NCI-H1417 treated with DMSO at 0.1 percent for 48 hours (cell line): ENCODE measurements at places on chromosomes 13 and 19.

DNA sequence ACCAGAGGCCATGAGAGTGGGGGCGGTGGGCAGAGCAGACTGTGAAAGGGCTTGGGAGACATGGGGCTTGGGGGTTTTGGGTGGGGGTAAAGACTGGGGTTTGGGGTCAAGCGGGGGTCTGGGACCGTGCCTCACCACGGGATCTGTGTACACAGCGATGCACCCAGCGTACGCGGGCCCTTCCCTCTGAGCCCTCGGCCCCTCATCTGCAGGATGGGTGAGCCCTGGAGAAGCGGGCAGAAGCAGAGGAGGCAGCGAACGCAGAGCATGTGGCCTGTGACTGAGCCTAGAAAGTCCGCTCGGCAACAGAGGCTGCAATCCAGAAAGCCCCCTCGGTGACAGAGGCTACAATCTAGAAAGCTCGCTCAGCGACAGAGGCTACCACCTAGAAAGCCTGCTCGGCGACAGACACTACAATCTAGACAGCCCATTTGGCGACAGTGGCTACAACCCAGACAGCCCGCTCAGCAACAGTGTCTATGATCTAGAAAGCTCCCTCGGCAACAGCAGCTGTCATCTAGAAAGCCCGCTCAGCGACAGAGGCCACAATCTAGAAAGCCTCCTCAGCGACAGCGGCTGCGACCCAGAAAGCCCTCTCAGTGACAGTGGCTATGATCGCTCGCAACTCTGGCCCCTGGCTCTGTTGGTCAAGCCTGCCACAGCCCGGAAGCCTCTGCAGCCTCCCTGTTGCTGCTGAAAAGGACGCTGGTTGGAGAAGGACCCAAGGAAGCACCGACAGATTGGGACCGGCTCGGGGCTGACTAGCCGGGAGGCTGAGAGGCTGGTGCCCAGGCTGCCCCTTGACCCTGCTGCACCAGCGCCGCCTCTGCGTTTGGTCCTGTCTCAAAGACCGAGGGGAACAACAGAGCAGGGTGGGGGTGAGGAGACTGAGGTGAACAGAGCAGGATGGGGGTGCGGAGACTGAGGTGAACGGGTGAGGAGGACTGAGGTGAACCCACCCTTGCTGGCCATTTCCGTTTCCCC, 68.6 kb downstream of the SPACA7 start:
- no peak for DNase-seq

DNA sequence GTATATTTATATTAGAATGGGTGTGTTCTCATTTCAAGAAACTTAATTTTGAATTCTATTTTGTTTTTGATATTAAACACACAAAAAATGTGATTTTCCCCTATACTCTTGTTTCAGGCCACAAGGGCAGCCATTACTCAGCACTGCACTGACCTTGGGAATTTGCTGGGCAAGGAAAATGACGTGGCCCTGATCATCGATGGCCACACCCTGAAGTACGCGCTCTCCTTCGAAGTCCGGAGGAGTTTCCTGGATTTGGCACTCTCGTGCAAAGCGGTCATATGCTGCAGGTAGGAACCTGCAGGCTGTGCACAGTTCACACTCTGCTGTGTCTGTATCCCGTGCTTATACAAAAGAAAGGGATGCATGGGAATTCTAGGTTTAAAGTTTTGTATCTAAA, 327.3 kb downstream of the ATP8A2 start:
- DNase-seq: no peak

DNA sequence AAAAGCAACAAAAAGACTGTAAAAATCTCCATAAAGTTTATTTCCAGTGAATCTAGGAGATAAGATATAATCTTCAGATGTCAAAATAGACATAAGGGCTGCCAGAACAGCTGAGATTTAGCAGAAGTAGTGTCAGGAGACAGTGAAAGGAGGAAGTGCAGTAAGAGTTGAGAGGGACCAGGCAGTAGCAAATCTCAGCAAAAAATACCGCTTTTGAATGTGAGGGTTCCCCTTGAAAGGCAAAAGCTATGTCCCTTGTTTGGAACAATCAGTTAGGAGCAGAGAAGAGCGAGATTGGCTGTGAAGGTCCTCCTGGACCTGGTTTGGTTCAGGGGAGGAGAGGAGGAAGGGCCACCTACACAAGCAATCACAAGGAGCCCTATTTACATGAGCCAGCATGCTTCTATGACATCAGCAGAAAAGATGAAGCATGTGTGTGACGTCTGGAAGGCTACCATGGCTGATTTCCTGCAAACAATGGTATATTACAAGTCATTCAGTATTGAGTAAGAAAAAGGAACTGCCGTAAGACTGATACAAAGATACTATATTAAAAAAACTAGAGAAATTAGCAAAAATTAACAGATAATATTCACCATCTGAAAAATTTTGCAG, 98.9 kb upstream of the SIAH3 start:
- no peak for DNase-seq

GRCh38 chr19:48340995-48341394, 15.6 kb downstream of the EMP3 start:
- no peak for DNase-seq

- no peak for DNase-seq
Measured at GRCh38 chr19:31962561-31962996, 382.8 kb upstream of the ZNF507 start.

GRCh38 chr13:106182404-106182803, 353.1 kb downstream of the EFNB2 start:
- DNase-seq: no peak

- peak; percentile 86 for DNase-seq
Measured at GRCh38 chr19:48321622-48322591, 3.4 kb upstream of the EMP3 start.

GRCh38 chr13:48585456-48585840, 52.6 kb upstream of the RCBTB2 start:
- no peak for DNase-seq

GRCh38 chr13:88051746-88052482, 380.7 kb downstream of the SLITRK5 start:
- no peak for DNase-seq

- no peak for DNase-seq
Measured at GRCh38 chr13:21232599-21232998, 56.1 kb downstream of the MRPL57 start.

- DNase-seq: no peak
Measured at GRCh38 chr13:43663474-43664090, 123.2 kb downstream of the ENOX1 start.

DNA sequence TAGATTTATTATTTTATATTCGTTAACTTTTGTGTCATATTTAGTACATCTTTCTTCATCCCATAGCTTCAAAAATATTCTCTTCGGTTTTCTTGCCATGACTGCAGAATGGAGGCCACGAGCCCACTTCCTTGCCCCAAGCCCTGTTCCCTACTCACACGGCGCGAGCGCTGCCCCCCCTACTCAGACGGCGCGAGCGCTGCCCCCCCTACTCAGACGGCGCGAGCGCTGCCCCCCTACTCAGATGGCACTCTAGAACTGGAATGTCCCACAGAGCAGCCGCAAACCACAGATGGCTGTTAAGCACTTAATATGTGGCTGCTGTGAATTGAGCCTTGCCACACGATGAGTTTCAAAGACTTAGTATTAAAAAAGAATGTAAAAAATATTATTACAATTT, 102.2 kb upstream of the PEG3 start:
- no peak for DNase-seq

GRCh38 chr19:10555610-10555973, 10.2 kb downstream of the KRI1 start:
- no peak for DNase-seq

GRCh38 chr13:100304229-100304628, 215.3 kb downstream of the PCCA start:
- no peak for DNase-seq

GRCh38 chr13:113176280-113176679, 17.8 kb downstream of the PROZ start:
- DNase-seq: no peak

GRCh38 chr19:12484371-12485051, at the start of gene ZNF709:
Gene ZNF709 (minus strand): TSS chr19:12484816. CDS start chr19:12484657, 159 bp downstream.
- DNase-seq: peak; percentile 80

DNA sequence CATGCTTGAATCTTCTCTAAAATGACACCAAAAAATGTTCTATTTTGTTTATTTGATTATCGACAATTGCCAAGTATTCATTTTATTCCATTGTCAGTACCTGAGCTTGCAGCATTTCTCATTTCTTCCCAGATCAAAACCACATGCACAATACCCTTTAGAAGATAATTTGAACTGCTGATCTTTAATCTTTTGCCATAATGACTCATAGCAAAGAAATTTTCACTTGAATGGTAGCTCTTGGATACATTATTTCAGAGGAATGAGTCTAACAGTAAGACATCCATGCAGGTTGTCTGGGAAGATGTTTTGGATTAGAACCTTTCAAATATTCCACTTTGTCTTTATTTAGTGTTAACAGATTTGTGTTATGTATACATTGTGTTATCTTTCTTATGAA, 42.0 kb upstream of the RXFP2 start:
- DNase-seq: no peak

GRCh38 chr19:36420961-36421748, 2.7 kb upstream of the ZFP82 start:
- no peak for DNase-seq

DNA sequence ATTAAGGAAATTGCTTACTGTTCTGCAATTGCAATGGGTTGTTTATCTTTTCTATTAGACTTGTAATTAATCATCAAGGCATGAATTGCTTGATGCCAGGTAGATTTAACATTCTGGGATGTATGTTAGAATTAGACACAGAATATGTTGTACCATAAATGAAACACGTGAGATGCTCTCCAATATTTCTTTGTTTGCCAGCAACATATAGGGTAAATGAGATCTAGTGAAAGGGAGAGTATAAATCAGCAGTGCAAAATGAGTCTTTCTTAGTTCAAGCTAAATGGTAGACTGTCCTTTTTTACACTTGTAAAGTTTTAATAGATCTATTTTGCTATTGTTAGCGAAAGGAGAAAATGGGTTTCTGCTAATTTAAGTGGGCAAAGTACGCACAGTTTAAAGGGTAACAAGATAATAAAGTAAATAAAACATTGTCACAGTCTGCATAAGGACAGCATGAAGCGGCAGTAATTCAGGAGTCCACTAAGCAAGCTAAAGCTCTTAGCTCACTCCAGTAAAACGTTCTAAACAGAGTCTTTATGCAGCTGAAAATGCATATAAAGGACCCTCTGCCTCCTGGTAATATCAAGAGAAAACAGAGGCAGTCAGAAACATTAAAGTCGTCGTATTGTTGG, 1137.1 kb downstream of the OLFM4 start:
- DNase-seq: peak; percentile 63

GRCh38 chr19:15701757-15702533, 25.9 kb upstream of the OR10H2 start:
- no peak for DNase-seq

DNA sequence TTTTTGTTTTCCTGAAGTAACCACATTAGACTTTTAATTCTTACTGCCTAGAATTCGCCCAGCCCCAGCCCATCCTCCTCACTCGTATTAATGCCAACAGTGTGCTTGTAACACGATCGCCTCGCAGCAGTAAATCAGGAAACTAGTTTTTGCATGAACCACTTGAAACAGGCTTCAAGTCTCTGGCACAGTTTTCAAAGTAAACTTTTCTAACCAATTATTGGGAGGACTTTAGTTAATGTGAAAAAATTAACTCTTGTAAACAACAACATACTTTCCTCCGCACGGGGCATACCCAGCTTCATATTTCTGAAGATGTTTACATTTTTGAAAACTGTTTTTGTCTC, 39.2 kb downstream of the TNFRSF19 start:
- DNase-seq: no peak

DNA sequence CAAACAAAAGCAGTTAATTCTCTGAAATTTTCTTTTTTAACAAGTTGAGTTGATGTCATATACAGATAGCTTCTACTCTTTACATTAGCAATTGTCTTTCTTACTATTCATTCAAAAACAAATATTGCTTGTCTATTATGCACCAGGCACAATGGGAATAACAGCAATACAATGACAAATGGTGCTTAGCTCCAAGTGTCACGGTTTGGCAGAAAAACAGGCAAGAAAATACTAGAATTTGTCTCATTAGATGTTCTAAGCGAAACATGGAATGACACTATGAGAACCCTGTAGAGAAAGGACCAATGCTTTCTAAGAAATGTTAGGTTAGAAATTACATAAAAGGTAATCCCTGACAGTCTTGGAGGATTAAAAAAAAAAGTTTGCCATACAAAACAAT, 187.6 kb downstream of the PCDH9 start:
- DNase-seq: no peak

GRCh38 chr13:113027095-113027494, 58.1 kb downstream of the MCF2L start:
- DNase-seq: no peak

DNA sequence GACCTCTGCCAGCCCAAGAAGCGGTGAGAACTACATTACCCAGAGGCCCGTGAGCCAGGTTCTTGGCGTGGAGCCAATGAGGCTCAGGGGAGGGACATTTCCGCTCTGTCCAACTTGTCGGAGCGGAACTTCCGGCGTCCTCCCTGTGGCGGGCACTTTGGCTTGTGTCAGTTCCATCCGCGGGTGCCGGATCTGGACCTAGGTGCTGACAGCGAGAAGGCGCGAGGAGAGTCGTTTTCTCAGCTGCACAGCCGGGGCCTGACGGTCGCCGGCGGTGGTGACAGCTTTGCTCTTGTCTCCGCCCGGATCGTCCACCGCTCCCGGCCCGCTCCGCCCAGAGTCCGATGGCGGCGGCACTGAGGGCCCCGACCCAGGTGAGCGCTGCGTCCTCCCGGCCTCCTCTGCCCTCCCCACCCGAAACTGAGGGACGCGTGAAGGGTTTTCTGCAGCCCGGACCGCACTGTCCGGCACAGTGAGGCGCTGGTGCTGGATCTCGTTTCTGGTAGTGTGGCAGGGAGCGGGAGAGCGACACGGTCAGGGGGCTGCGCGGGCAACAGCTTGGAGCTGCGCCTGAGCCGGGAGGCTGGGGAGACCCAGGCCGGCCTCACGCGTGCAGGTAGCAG, at the start of gene ZNF530:
Gene ZNF530 (plus strand): TSS at position 125 of the 623 bp plus-strand sequence. CDS start 4,461 bp downstream, outside the sequence.
- DNase-seq: peak; percentile 22

DNA sequence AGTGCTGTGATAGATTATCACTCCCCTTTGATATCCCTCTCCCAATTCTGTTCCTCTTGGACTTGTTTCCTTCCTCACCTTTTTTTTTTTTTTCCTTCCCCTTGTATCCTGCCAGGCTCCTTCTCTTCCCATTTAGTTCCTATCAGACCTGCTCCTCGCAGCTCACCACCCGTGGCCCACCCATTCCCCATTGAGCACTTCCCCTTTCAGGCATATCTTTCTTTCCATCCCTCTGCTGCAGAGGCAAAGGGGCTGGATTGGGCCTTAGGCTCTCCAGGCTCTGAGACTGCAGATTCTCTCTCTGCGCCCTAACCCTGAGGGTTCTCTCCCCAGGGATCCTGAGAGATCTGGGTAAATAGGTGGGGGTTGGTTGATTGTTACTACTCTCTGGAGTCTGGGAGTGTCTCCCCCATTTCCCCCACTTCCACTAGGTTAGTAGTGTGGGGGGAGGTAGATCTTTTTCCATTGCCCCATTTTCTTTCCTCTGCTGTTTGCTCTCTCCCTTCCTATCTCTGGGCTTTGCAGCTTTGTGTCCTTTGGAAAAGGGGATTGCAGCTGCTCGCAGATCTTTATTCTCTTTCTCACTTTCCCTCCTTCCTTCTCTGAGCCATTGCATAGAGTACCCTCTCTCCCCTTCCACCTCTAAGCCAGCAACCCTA, 2.3 kb downstream of the ARHGAP35 start:
- DNase-seq: no peak

- no peak for DNase-seq
Measured at GRCh38 chr13:94535775-94536174, 56.3 kb upstream of the DCT start.
